DND-41 (cell line): ENCODE measurements at places on chromosomes 16 and 17.

DNA sequence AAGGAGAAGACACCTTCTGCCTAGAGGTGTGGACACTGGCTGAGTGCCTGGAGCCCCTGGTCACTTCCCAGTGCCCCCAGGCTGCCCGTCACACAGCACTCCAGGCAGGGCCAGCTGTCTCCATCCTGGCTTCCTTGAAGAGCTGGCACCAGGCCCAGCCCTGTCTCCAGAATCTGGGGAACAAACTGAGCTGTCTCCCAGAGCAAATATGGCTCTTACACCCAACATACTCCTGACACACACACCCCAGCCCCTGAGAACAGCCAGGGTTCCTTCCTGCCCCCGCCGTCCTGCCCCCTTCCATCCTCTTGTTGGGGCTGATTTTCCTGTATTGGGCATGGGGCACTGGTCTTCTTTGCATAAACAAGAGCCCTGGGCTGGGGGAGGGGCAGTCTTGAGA lies 9.1 kb downstream of the NHERF1 start:
- no peak for DNase-seq

DNA sequence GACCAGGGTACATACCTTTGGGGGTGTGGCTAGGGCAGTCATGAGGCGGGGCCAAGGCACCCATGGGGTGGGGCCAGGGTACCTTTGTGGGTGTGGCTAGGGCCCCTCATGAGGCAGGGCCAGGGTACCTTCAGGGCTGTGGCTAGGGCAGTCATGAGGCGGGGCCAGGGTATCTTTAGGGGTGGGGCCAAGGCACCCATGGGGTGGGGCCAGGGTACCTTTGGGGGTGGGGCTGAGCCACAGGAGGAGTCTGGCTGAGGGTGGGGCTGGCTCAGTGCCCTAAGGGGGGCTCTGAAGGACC lies 3.5 kb downstream of the GNG13 start:
- no peak for DNase-seq

- no peak for DNase-seq
Measured at GRCh38 chr16:9852003-9852402, 330.2 kb downstream of the GRIN2A start.

GRCh38 chr16:59733321-59733720 lies 999.2 kb upstream of the GOT2 start:
- DNase-seq = no peak

DNA sequence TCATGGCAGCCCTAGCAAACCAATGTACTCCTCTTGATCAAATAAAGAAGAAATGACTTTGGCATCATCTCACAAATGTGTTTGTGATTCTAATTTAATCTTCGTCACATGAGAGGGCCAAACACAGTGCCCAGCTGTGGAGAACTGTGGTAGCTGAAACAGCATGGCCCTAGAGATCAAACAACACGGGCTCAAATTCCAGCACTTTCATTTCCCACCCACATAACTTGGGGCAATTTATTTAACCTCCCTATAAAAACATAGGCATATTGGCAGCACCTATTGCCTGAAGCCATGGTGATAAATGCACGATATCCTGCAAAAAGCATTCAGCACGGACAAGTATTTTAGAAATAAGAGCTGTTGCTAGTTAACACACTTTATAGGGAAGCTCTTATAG lies 2.5 kb downstream of the ACSM1 start:
- no peak for DNase-seq

- no peak for DNase-seq
Measured at GRCh38 chr16:70790815-70791214, 10.1 kb downstream of the VAC14 start.

GRCh38 chr17:69346766-69347165 lies 19.8 kb upstream of the ABCA5 start:
- no peak for DNase-seq

DNA sequence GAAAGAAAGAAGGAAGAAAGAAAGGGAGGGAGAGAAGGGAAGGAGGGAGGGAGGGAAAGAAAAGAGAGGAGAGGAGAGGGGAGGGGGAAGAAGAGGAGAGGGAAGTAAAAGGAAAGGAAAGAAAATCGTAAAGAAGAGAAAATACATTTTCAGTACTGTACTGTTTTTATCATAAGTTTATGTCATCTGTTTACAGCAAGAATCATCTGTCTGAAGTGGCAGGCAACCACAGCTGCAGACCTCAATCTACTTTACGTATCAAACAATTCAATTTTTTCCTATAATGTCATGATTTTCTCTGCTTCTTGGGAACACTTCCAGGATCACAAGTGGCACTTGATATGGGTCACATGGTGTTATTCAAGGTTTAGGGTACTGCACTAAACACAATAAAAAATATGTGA lies 58.3 kb downstream of the USP32 start:
- DNase-seq = no peak

DNA sequence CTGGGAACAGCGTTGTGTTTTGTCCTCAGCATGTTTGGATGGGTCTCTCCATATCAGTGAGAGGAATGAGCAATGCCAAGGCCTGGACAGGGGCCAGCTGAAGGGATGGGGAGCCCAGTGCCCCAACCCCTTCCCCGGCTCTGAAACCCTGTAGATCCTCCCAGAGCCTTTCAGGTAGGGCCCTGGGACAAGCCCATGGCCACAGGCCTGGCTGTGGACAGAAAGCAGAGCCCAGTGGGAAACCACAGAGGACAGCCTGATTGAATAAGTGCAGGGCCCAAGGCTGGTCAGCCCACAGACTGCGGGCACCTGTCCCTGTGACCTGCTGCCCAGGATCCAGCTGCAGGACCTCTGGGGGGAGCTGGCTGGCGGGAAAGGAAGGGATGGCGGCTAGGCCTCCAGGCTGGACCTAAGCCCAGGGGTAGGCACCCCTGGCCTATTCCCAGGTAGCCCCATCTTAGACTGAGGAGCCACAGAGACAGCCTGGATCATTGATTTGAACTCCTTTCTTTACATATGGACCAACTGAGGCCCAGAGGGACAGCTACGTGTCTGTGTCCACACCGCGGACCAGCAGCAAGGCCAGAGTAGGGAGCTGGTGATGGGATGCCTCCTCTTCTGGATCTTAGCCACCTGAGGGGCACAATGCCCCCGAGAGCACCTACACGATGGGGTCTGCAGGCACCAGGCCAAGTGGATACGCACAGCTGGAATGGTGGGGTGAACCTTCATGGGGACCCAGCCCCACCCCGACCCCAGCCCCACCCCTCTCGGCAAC lies 1.3 kb downstream of the CCDC102A start:
- no peak for DNase-seq

- peak; percentile 39 for DNase-seq
Measured at GRCh38 chr16:89616623-89617022, 3.2 kb downstream of the DPEP1 start.

DNA sequence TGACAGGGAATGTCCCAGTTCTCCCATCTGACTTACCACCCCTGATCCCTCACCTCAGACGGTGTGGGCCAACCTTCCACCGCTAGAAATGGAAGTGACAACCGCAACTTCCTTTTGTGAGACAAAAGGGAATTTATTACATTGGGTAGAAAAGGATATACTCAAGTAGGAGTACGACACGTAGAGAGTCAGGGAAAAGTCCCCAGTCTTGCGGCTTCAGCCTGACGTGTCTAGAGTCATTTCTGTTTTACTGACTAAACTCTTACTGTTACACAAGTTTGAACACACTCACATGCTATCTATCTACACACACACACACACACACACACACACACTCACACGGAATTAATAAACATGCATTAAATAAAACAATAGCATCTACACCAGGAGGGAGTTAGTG lies 178.9 kb downstream of the COPRS start:
- no peak for DNase-seq

DNA sequence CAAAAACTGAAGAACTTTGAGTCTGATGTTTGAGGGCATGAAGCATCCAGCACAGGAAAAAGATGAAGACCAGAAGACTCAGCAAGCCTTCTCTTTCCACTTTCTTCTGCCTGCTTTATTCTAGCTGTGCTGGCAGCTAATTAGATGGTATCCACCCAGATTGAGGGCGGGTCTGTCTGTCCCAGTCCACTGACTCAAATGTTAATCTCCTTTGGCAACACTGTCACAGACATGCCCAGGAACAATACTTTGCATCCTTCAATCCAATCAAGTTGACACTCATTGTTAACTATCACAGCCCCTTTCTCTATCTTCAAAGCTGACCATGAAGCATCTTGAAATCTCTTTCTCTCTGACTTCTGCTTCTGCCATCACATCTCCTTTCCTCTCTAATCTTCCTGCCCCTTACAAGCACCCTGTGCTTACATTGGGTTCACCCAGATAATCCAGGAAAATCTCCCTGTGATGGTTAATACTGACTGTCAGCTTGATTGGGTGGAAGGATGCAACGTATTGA lies 115.9 kb upstream of the CDH13 start:
- DNase-seq = no peak

GRCh38 chr17:74187761-74188160 lies 15.7 kb upstream of the RPL38 start:
- no peak for DNase-seq

DNA sequence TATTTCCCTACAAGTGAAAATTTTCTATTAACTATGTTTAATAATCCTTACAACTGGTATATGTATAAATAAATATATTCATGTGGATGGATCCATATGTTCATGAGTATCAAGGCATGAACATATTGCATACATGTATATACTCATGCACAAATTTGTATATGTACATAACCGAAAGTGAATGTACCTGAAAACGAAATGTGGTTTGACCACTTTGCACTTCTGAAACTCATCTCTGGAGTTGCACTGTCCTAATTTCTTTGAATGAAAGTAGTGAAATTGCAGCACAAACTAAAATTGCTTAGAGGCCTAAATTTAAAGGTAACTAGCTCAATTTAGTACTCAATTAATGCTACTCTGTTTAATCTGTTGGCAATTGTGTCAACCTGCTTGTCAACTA lies 27.4 kb upstream of the GNAO1 start:
- DNase-seq = no peak

GRCh38 chr16:4651827-4652226 lies 27.2 kb downstream of the MGRN1 start:
- DNase-seq = no peak

DNA sequence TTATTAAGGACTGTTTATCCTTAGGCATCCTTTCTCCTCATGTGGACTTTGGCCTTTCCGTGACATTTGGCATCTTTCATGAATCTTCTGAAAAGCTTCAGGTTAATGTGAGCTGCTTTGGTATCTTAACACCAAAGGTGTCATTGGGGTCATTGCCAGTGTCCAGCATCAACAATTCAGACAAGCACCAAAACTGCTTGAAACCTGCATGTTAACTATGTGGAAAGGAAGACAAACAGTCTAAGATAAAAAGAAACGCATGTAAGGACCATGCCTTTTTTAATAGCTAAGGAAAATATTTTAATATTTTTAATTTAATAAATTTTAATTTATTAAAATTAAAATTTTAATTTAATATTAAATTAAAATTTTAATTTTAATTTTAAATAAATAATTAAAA lies 7.9 kb downstream of the ALOX12 start:
- no peak for DNase-seq

- DNase-seq = no peak
Measured at GRCh38 chr16:77298418-77299360, 99.5 kb downstream of the SYCE1L start.

DNA sequence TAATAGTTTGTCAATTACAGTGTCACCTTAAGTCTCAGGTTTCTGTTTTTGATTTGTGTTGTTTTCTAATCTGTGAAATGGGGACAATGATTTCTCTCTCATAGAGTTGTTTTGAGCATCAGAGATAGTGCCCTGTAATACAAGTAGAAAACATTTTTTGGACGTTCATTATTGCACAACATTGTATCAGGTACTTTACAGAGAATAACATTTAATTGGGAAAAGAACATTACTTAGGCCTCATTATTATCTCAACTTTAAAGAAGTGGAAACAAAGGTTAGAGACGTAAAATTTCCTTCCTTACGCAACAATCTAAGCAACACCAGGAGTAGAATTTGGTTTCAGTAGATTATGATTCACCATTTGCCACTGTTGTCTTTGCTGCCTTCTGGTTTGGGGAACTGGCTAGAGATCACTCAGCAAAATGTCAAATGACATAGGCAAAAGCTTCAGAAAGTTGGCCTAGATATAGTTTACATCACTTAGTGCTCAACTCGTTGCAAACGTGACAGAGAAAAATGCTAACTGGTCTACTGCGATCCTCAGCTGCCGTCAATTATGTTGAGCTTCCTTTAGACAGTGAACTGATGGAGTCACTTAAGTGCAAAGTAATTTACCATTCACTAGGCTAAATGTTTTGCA lies 1026.8 kb downstream of the CDH11 start:
- no peak for DNase-seq

- no peak for DNase-seq
Measured at GRCh38 chr17:37576281-37576680, 32.9 kb downstream of the SYNRG start.

DNA sequence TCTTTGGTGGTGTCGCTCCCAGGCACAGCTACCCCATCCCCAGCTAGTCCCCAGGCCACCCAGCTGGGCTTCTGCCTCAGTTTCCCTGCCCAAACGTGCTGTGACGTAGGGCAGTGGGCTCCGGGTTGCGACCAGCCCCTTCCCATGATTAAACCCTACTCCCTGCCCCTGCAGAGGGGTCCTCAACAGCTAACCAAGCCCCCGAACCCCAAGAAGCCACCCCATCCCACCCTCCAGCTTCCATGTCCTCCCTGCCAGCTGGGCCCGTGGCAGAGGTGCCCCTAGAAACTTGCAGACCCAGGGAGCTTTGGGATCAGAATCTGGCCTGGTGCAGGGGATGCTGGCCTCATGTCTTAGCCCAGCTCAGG lies 879 bp upstream of the NTN3 start:
- no peak for DNase-seq

DNA sequence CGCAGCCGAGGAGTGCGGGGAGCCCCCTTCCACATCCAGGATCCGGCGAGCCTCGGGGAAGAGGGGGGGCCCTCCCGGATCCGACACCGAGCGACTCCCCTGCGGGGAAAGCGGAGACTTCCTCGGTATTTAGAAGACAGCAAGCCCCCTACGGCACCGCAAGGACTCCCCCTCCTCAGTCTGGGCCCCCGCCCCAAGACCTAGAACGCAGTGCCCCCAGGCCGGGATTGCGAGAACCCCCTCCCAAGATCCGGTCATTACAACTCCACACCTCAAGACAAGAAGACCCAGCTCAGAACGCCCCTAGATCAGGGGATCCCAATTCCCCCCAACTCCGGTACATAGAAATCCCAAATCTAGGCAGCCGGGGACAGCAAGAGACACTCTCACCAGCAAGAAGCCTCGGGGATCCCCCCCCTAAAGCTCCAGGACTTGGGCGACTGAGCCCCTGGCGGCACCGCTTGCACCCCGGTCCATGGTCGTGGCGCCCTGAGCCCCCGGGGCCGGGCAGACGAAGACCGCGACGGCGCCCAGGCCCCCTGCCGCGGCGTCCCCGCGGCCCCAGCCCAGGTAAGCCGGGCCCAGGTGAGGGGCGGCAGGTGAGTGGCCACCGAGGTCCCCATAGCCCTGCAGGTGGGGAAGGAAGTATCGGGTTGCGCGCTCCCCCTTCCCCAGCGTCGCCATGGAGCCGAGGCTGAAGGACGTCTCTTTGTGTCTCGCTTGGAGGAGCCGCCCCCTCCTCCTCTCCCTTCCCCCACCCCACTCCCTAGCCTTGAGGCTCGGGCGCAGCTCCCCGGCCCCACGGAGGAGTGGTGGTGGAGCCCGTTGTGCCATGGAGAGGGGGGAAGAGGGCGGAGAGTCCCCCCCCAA lies 641 bp downstream of the SBK1 start:
- DNase-seq = peak; percentile 54
